ENCODE measurements at places on chromosomes 6 and 20. TPM values are rescaled to one million over a fixed set of nuclear protein-coding genes. Genes with fewer than 3 reads are reported as not detected.

The PRRT1 gene
- 0.75 TPM for polyA plus RNA-seq

The SRMS gene
- 0.04 TPM for polyA plus RNA-seq

The HMGA1 gene
- polyA plus RNA-seq, result 927 TPM

The HLA-DOB gene
- polyA plus RNA-seq, result 3.5 TPM
